ENCODE measurements at places on chromosomes 6 and 20.
A peak's percentile ranks its signal among the peaks of the same experiment; 100 is the strongest.

- no peak for DNase-seq
Measured at GRCh38 chr6:71347119-71347518, 58.5 kb downstream of the OGFRL1 start.

- no peak for DNase-seq
Measured at GRCh38 chr20:7716286-7716972, 223.8 kb downstream of the HAO1 start.

GRCh38 chr6:157741948-157742556, 81.0 kb upstream of the SNX9 start:
- no peak for DNase-seq

GRCh38 chr20:4568361-4568959, 153.2 kb upstream of the PRND start:
- no peak for DNase-seq

DNA sequence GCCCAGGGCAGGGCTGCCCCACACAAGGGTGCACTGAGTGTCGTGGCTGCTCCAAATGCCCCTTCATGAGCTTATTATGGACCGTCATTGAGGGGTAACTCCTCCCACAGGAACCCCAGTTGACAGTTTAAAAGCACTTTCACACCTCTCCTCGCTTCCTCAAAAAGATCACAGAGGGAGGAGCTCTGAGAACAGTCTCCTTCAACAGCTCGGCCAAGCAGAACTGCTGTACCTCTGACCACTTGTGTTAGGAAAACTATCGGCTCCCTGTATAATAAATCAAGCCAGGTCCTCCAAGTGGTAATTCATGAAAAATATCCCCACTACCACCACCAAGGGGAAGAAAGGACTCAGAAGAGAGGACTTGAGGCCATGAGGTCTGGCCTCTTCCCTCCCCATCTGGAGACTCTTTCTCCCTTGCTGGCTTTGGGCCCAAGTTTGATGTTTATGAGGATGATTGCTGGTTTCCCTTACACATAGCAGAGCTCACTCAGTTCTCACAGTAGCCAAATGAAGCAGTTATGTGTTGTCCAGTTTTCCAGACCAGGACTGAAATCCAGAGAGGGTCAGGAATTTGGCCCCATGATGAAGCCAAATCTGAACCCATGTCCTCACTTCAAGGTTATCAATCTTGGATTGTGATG, 8.7 kb downstream of the SNX21 start:
- DNase-seq: no peak

DNA sequence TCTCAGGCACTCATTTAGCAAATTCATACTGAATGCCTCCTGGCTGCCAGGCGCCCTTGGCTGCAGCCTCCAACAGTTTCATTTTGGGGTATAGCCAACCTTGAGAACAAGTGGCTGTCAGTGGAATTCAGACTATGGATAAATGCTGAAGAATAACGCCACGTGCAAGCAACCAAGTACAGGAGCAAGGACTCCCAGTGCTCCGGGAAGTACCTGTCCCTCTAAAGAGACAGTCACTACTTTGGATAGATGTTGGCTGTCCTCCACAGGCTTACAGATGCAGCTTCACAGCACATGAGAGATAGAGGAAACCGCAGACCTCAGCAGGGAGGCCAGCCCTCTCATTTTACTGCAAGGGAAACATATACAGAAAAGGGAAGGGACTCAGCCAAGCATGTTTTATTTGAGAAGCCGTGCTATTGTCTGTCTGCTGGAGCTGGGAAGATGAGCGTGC, 658.2 kb downstream of the PTPRT start:
- DNase-seq: no peak

DNA sequence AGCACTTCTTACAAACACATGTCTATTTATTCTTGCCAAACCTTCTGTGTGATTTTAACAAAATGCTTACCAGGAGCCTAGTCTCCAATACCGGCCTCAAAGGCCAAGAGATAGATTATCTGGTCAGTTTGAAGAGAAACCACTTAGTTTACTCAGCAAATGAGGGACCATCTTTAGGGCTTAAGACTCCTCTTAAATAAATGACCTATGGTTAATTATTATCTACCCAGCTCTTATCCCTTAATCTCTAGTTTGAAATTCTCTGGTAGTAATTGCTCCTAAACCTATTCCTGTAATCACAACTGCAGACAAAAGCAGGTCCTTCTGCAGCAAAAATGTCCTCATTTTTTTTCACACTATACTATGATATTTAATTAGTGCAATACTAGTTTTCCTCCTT, 301.8 kb downstream of the KIF16B start:
- no peak for DNase-seq

DNA sequence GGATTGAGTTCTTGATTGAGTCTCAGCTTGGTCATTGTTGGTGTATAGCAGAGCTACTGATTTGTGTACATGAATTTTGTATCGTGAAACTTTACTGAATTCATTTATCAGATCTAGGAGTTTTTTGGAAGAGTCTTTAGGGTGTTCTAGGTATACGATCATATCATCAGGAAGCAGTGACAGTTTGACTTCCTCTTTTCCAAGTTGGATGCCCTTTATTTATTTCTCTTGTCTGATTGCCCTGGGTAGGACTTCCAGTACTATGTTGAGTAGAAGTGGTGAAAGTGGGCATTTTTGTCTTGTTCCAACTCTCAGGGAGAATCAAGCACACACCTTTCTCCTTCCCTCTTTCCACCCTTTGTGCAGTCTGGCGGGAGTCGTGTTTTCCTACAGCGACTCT, 26.4 kb downstream of the RPP40 start:
- DNase-seq: no peak

DNA sequence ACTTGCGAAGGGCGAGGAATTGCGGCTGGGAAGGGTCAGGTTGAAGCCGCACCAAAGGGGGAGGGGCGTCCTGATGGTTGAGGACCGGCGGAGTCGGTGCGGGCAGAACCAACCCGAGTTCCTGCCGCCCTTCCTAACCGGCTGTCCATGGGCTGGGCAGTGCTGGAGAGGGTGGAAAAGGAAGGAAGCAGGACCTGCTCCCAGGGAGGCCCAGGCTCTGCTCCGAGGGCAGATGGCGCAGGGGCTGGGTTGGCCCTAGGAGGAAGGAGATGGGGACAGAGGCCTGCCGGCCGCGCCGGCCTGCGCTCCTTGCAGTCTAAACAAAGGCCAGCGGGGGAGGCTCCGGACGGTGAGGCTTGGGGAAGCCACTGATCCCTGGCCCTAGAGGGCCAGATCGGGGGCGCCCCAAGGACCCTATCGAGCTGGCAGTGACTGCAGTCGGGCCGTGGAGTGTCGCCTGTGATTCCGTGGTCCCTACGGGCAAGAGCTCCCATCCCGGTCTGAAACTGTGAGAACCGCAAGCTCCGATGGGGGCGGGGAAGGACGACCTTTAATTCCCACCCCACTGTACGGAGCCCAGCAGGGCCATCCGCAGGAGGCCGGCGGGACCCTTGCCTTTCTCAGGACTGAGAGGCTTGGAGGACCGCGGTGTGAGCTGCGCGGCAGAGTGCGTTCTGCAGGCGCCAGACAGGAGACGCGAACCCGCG, 39.4 kb downstream of the YTHDF1 start:
- no peak for DNase-seq

DNA sequence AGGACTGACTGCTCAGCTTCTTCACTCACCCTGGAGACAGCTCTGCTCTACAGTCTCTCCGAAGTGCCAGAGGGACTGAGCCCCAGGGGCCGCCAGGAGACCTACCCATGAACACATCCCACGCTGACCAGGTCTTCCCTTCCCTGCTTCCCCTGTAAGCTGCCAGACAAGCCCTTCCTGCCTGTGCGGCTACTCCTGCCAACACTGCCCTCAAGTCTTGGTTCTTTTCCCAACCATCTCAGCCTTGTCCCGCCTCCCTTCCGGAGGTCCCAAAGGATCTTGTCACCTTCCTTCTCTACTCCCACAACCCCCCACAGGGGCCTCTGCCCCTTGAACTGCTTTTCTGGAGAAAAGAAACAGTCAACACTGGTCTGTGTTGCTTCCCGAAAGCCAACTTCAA, 15.0 kb downstream of the CPNE5 start:
- no peak for DNase-seq

DNA sequence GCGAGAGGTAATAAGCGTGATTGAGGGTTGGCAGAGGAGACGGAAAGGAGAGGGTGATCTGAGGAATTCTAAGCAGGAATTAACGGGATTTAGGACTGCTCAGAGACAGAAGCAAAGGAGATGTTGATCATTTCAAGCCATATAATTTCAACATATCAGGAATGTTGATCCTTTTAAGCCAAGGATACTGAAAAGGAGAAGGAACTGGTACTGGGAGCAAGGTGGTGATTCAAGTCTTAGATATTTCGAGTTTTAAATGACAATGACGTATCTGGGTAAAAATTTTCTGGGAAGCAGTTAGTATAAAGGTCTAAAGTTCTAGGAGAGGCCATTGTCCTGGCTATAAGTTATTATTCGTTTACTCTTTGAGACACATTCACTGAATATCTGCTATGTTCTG, 91.3 kb upstream of the OGFRL1 start:
- DNase-seq: no peak

GRCh38 chr20:46132705-46133120, 14.6 kb downstream of the CD40 start:
- peak; percentile 25 for DNase-seq

GRCh38 chr6:115131709-115132490, 789.1 kb upstream of the HS3ST5 start:
- no peak for DNase-seq

DNA sequence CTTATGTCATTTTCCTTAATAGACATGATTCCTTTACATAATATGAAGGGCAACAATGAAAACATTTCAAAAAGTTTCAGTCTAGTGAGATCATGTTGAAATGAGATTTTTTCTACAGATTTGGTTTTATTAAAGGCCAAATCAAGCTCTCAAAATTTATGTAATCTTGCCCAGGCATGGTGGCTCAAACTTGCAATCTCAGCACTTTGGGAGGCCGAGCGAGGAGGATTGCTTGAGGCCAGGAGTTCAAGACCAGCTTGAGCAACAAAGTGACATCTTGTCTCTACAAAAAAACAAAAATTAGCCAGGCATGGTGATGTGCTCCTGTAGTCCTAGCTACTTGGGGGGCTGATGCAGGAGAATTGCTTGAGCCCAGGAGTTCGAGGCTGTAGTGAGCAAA, 50.8 kb downstream of the LRP11 start:
- no peak for DNase-seq

DNA sequence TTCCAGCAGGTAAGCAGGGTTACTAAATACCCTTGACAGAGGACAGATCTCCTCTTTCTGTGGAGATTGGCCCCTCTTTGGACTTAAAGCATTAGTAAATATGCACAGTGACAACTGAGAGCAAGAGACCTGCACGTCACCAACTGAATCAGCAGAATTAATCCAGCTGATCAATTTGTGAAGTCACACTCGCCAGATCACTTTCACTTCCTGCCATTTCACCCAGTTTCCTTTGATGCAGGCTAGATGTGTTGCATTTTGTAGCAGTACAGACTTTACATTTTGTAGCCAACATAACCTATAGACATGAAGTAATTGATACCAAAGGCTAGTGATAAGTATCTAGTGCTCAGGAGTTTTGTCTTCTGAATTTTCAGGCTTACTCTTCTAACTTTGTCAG, 11.9 kb downstream of the SYNE1 start:
- DNase-seq: no peak

Measured in stimulated activated CD8-positive, alpha-beta memory T cell treated with anti-CD3 and anti-CD28 coated beads, Interleukin-7, amount 100 ng/mL, for 1 hour (primary cell).